RWPE2 (cell line): ENCODE measurements at places on chromosomes 4 and X.

DNA sequence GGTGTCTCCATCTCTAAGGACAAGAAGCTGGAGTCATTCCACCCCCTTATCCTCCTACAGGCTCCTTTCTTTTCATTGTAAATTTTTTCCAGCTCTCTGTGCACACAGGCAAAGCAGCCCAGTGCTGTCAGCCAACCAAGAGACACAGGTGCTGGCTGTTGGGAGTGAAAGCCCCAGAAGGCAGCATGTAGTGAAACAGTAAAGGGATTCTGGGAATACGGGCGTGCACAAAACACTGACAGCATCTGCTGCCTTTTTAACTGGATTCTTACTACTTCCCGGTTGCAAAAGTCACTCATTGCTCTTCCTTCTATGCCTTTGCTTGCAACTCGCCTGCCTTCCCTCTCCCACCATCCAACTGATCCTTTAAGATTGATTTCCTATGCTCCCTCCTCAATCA is 208.6 kb upstream of the PRPS2 start:
- no peak for DNase-seq

DNA sequence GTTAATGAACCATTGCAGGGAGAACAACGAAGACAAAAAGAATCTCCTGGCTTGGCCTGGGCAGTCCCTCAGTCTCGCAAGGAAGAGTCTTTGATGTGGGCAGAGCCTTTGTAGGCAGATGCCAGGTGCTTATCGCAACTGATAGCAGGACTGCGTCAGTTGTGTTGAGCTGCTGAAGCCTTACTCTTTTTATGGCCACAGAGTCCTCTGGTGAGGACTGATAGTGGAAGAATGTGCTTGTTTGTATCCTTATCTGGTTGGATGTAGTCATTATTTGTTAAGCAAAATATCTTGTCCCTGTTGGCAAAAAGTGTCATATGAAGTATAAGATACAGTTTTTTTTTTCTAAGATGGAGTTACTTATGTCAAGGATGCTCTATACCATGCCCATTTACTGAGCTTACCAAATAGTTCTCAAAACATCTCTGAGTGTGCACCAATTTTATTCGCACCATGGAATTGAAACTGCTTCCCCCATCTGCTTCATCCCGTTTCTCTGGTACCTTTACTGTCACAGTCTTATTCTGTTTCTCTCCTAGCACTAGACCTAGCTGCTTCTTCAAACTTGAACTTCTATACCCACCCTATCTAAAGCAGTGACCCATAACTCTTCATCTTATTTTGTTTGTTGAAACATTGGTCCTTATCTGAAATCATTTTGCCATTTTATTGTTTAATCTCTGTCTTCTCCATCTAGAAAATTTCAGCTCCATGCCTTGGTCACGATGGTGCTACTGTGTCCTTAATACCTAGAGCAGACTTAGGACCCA is 47.0 kb upstream of the SPRY1 start:
- DNase-seq: no peak

DNA sequence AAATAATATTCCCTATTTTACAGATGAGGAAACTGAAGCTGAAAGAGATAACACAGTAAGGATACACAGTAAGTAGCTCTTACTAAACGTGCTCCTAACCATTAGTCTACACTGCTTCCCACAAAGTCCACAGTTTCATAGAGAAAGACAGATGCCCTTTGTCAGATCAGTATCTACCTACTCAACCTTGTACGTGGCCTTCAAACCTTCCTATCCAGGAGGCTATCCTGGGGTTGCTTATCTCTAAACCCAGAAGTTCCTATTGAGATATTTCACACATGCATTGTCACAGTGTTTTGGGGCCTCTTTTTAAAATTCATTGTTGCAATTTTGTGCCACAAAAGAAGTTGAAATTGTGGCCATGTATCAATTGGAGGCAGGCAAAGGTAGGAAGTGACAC is 208.0 kb downstream of the ENOX2 start:
- DNase-seq: no peak

- no peak for DNase-seq
Measured at GRCh38 chr4:2949782-2950125, 13.5 kb downstream of the NOP14 start.

- no peak for DNase-seq
Measured at GRCh38 chrX:30659421-30659820, 6.2 kb downstream of the GK start.

DNA sequence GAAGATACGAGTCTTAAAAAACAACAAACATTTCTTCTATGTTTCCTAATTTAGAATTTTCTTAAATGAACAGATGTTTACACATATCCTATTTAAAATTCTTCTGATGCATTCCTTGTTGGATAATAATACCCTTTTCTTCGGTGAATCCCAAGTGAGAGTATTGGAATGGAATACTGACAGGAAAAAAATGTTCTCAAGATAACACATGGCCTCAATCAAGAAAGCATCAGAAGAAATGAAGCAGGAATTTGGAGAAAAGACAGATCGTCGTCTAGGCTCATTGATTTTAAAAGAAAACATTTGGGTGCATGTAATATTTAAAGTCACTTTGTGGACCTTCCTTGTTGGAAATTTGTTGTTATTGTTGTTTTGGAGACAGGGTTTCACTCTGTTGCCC is 196.9 kb upstream of the ANK2 start:
- DNase-seq: no peak

GRCh38 chr4:7183780-7184460 is 8.4 kb upstream of the SORCS2 start:
- DNase-seq: peak; percentile 14

GRCh38 chr4:181432335-181432734 is 810.9 kb upstream of the TENM3 start:
- DNase-seq: no peak

GRCh38 chr4:189785257-189785656 is 155.4 kb upstream of the FRG1 start:
- no peak for DNase-seq

DNA sequence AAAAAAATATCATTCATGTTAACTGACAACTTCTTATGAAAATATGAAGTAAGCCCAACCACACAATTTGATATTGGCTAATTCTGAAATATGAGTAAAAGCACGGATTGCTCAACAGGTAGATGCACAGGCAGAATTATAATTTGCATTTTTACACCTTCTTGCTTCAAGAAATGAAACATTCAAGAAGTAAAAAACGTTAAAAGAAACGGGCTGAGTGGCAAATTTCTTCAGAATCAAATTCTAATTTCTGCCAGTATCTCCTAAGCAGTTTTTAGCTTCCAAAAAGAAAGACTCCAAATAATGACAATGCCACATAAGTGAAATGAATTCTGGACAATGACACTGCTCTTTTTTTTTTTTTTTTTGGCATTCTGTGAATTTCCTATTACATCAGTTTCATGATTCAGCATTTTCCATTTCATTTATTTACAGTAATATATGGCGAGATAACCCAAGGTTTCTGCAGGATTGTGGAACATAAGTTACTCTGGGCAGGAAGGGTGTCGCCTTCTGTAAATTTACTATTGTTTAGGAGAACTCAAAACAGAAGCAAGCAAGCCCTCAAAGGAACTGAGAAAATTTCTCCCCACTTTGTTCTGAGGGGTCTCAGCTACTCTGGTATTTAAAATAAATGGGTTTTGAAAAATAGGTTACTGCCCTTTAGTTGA is 1.4 kb downstream of the SEL1L3 start:
- no peak for DNase-seq

DNA sequence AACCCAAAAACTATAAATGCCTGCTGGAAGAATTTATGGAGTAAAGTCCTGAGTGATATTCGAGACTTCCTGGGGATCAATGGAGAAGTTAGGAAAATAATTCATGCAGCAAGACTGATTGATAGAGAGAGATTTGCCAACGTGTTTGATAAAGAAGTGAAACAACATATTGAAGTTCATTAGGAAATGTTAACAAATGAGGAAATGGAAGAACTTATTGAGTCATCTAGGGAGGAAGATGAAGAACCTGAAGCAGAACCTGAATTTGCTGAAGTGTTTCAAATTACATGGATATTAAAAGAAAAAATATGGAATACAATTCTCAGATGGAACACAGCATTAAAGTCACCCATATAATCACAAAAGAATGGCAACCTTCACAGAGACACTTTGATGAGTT is 39.0 kb downstream of the DDX60 start:
- no peak for DNase-seq

GRCh38 chrX:23764188-23764984 is 18.6 kb upstream of the SAT1 start:
- DNase-seq: no peak

- no peak for DNase-seq
Measured at GRCh38 chr4:186901850-186902249, 178.2 kb upstream of the FAT1 start.

DNA sequence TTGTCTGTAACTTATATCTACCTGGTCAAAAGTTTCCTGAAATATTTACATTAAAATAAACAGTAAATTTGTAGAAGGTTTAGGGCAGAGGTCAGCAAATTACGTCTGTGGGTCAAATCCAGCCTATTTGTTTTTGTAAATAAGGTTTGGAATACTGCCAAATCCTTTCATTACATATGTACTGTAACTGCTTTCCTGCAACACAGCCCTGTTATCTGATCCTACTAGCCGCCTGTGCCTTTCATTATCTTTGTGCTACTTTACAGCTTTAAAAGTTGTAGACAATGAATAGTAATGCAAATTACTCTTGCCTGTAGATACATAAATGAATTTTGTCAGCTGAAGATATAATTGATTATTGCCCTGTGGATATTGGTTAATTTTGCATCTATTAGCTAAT is 369.6 kb upstream of the SLC7A11 start:
- DNase-seq: no peak

DNA sequence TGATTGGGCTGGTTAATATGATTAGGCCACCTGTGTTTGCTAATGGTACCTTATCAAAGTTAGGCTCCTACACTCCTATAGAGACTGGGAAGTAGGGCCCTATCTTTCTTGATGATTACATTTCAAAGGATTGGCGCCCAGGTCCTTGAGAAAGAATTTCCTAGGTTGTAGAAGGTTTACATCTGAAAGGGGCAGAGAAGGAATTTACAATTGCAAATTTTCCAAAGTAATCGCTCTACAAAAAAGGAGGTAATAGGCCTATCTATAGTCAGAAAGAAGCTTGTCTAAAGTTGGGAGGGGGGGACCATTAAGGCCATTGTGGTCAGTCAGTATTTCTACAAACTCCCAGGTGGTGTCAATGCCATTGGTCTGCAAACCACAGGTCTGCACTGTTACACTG is 638.4 kb downstream of the IL1RAPL1 start:
- no peak for DNase-seq

DNA sequence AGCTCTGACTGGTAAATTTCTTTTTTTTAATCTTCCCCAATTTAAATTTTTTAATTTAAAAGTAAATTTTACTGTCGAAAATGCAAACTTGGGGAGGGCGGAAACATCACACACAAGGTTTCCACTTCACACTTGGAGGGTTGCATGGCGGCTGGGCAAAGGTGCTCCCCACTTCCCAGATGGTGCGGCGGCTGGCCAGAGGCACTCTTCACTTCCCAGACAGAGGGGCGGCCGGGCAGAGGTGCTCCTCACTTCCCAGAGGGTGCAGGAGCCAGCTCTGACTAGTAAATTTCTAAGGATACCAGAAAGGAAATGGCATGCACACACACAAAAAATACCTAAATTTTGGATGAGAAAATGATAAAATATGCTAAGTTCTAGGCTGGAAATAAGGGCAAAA is 16.4 kb downstream of the C1QTNF7 start:
- DNase-seq: no peak

- DNase-seq: no peak
Measured at GRCh38 chr4:139202991-139203390, 26.0 kb upstream of the ELF2 start.

GRCh38 chr4:173362666-173363065 is 8.1 kb upstream of the SAP30 start:
- no peak for DNase-seq

GRCh38 chr4:107219681-107220080 is 183.6 kb upstream of the DKK2 start:
- no peak for DNase-seq

GRCh38 chr4:114481856-114482255 is 116.8 kb upstream of the UGT8 start:
- DNase-seq: no peak

DNA sequence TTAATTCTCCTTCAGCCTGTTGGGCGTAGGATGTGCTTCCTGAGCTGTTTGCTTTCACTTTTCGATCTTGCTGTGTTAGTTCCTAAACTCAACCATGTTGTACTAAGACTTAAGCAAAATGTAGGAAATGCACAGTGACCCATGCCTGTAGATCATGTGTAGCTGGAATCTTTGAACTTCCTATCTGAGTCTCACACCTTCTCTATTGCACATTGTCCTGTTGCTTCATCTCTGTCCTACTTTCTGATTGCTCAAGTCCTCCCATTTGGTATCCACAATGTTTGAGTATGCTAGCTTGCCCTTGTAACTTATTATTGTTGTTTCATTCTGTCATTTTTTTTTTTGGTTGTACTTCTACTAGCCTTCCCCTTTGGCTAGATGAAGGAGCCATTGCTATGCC is 239.6 kb downstream of the PPP1R2C start:
- no peak for DNase-seq

- no peak for DNase-seq
Measured at GRCh38 chr4:21830272-21830671, 118.3 kb downstream of the KCNIP4 start.

- DNase-seq: no peak
Measured at GRCh38 chr4:150482581-150482980, 99.4 kb upstream of the MAB21L2 start.

GRCh38 chrX:39176105-39176504 is 374.8 kb downstream of the MID1IP1 start:
- DNase-seq: no peak

DNA sequence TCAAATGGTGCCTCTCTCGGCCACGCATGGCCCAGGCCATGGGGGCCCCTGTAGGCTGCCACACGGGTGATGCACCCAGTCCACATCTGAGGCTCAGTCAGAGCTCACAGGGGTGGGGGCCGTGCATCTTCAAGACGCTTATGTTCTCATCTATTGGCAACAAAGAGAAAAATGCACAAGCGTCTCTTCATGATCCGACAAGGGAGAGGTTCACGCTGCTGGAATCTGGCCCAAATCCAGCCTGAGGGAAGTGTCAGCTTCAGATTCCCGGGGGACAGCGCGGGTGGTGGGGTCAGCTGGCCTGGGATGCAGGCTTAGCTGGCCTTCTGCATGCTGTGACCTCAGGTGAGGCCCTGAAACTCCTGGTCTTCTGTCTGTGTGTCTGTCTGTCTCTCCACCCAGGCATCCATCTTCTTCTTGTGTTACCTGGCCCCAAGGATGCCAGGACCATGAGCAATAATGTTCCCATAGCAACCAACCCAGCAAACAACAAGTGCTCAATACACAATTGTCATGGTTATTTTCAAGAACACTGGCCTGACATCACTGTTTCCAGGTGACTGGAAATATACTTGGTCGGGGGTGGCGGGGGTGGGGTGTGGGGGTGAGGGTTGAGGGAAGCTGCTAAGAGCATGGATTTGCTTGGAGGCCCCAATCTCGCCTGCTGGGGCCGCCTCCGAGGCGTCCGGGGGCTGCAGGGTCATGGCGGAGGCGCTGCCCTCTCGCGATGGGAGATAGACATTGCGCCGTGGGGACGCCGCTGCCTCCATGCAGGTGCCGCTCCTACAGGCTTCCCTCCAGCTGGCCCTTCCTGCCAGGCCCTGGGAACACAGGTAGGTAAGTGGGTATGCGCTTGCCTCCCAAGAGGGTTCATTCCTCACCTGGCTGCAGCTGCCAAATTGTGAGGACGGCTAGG is 48.3 kb downstream of the ABLIM2 start:
- no peak for DNase-seq

- DNase-seq: no peak
Measured at GRCh38 chr4:124092541-124092984, 620.0 kb downstream of the ANKRD50 start.
